ENCODE measurements at places on chromosomes 3 and 15.

- DNase-seq = no peak
Observed at GRCh38 chr3:196163666-196164493, 47.3 kb downstream of the ZDHHC19 start.

DNA sequence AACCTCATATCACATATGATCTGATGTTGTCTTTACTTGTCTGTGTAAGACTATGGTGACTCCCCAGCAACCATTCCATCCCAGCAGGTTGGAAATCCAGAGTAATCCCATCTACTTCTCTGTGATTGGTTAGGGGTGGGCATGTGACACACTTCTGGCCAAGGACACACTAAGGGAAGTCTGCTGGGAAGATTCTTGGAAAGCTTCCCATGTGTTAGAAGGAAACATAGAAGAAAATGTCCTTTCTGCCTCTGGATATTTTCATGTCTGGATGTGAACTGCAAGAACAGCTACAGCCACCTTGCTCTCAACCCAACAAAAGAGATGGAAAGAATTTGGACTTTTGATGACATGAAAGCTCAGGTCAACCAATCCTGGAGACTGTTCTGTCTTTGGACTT is 2.6 kb upstream of the UBE2Q2 start:
- no peak for DNase-seq

DNA sequence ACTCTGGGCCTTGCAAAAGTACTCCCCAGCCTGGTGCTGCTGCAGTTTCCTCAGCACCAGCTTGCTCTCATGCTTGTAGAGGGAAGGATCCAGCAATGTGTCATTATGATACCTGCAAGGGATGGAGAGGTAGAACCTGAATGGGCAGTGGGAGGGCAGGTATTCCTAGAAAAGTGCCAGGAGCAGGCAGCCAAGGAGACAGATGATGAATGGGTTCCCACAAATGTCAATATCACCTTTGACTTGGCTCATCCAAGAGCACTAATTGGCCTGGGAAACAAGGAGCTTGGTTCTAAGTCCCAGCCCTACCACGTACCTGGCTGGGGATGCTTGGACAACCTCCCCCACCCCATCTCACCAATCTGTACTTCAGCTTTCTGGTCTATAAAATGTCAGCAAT is 9.4 kb downstream of the CILP start:
- no peak for DNase-seq

DNA sequence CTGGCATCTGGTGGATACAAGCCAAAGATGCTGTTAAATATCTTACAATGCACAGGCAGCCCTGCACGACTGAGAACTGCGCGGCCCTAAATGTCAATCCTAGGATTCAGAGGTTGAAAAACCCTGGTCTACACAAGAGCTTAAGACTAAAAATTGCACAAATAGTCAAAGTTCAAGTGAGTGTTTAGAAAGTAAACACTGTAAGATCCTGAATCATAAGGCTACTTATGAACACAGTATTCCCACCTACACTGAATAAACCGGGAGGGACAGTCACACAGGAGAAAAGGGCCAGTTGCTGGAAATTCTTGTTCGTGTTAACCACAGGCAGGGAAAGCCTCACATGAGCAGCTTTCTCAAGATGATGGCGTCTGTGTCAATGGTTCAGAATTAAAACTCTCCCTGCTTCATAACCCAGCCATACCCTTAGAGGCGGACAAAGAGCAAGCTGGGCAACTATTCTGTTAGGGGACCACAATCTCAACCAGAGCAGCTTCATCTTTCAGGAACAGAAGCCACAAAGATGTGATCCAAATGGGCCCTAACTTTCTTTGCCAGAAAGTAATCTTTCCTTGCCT is 37.7 kb downstream of the LRIG1 start:
- no peak for DNase-seq

GRCh38 chr15:25772500-25772899 is 90.6 kb downstream of the ATP10A start:
- no peak for DNase-seq

DNA sequence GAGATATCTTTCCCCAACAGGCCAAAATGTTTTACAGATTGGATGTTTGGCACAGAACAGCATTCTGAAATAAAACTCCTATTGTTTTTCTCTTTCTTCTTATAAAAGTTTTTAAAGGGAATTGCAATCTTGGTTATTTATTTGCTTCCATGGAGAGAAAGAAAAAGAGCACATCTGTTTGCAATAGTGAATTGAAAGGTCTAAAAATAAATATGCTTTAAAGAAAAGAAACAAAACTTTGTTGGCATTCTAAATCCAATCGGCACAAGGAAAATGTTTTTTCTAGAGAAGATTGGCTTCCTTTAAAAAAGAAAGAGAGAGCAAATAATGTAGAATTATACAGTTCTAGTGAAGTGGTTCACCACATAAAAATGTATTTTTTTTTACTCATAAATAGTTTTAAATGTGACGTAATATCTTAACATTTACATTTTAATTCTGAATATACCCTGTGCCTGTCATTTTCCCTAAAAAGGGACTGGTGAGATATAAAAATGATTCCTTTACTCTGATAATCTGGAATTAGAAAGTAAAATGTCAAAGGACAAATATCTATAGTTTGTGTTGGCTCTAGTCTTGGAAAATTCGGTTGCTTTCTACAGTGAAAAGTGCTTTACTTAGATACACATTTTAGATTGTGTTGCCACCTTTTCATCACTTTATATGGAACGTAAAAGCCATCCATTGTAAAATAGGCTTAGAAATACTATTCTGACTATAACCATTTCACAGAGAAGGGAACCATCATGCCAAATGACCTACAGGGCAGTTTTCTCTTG is 257.4 kb upstream of the CBLB start:
- DNase-seq = no peak

DNA sequence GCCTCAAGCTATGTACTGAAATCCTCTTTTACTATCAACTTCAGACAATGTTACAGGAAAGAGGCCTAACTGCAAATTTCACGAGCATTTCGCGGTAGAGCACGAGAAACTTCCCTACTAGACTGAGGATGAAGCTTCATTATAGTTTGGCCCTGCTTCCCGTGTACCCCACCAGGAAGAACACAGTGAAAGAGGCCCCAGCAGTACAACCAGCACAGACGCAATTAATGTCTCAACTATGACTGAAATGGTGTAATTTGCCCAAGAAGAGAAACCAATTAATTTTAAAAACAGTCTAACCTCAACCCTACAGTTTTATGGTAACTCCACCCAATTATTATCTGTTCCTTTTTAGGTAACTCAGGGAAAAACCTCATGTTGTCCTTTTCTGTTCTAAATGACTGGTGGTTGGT is 12.1 kb downstream of the CHSY1 start:
- no peak for DNase-seq

DNA sequence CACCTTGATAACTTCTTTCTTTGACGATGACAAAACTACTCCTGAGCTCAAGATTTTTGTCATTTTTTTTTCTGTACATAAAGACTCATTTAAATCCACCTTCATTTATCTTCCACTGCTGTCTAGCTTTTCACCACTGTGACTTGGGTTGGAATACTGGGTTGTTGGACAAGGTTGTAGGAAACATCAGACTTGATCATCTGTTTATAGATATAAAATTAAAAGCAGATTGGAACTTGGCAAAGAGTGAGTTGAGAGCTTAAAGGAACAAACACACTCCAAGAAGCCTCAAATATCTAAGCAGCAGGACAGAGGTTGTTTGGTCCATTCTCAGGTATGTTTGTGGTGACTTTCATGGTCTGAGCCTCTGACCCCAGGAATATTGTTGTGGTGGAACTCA is 141.7 kb upstream of the NDN start:
- DNase-seq = no peak

DNA sequence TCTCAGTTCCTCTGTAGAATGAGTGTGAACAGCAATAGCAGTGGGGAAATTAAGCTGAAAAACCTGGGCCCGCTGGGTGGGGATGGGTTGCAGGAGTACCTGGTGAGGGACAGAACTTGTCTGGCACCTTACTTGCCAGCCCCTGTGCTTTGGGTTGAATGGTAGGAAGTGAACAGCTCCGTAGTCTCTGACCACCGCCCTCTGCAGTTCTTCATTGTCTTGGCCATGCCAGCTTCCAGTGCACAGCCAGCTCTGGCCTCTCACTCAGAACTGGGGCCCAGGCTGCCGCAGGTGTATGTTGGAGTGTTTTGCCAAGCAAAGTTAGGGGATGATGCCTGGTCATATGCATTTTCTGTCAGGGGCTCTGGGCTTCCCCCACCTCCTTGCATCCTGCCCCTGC is 14.0 kb upstream of the CHST14 start:
- DNase-seq = no peak

DNA sequence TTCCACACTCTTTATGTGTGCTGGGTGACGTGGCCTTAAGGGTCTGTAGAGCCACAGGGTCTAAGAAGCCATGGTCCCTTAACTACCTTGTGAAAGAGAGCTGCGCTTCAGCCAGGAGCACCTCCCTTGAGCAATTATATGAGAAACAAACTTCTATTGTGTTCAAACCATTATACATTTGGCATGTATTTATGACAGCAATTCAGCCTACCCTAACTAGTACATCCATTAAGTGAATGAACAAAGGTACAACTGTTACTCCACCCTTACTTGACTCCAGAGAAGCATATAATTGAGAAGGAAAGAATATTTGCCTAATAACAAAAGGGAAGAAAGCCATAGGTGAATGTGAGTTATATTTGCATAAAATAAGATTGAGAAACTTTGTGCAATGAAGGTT is 69.8 kb upstream of the BOC start:
- no peak for DNase-seq

DNA sequence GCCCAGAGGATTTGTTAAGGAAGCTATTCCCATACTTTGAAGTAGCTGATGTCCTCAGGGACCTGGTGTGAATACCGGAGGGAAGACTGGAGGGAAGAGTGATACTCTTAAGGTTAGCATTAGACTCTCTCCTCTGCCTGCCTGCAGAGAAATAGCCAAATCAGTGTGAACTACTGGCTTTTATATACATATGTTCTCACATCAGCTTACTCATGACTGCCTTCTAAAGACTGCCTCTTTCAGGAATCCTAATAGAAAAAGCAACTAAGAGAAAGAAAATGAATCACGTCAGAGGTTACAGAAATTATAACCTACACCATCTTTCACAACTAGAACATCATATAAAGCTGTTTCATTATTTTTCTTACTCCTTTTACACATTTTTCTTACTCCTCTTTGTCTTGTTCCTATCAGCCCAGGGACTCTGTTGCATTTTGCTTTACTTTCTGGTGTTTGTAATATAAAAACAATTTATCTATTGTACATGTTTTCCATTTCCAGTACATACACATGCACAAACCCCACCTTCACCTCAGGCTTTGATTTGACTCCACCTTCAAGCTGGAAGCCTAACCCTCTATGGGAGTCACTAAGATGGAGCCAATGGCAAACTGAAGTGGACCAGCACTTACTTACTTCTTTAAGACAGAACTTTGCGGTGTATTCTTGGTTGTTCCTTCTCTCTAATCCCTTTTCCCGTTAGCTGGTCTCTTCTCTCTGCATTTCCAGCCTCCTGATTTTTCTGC is 257.7 kb upstream of the UBE2E1 start:
- no peak for DNase-seq

GRCh38 chr15:62417439-62417838 is 252.4 kb upstream of the C2CD4B start:
- DNase-seq = no peak

GRCh38 chr15:67707520-67708283 is 117.6 kb upstream of the SKOR1 start:
- no peak for DNase-seq

GRCh38 chr15:43317566-43318184 is 12.7 kb downstream of the LCMT2 start:
- no peak for DNase-seq

GRCh38 chr3:77040216-77040615 is 317 bp downstream of the ROBO2 start:
- no peak for DNase-seq

Data from NCI-H1092 (cell line).